CD4-positive, alpha-beta T cell treated with Interleukin-1 beta for 1 hour (primary cell): ENCODE measurements at places on chromosomes 2 and 18.
A peak's percentile ranks its signal among the peaks of the same experiment; 100 is the strongest.

DNA sequence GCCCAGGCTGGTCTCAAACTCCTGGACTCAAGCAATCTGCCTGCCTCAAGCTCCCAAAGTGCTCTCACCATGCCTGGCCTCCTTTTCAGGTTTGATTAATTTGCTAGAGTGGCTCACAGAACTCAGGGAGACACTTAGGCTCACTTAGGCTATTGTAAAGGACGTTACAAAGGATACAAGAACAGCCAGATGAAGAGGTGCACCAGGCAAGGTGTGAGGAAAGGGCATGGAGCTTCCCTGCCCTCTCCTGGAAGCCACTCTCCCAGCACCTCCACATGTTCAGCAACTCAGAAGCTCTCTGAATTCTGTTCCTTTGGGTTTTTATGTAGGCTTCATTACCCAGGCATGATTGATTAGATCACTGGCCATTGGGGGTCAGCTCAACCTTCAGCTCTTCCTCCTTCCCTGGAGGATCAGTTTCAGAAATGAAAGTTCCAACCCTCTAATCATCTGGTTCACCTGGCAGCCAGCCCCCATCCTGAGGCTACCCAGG lies 78.7 kb upstream of the RGPD5 start:
- no peak for DNase-seq

DNA sequence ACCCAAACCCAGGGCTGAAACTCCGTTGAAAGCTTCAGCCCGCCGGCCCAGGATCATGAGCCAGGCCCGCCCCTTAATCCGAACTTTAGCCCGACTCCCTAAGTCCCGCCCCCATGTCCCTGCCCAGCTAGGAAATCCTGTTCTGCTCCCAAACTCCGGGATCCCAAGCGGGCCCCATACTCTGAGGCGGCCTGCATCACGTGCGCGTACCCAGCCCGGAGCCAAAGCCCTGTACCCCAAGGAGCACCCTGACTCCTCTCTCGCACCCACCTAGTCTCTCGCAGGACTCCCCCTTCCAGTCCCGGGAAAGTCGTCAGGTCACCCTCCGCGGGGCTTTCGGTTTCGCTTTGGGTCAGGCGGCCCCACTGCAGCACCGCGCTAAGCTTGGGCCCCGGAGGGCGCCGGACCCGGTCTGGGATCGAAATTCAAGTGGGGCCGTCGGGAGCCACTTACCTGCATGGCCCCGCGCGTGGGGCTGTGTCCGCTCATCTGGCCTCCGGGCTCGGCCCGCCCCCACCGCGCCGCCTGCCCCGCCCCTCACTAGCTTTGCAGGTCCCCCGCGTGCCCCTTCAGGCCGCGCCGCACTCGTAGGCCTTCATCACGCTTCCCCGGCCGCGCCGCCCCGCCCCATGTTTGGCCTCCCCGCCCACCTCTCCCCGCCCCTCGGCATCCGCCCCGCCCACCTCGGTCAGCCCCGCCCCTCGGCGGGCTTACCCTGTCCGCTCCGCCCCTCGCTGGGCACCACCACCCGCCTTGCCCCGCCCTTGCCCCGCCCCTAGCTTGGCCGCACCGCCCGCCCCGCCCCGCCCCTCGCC lies at the start of gene DNPEP:
Gene DNPEP, minus strand, starts transcription at position 607 of the 815 bp plus-strand sequence. Its CDS starts 118 bp downstream, at position 489.
- peak; percentile 95 for DNase-seq

- no peak for DNase-seq
Observed at GRCh38 chr2:197256021-197256420, 54.6 kb downstream of the ANKRD44 start.

DNA sequence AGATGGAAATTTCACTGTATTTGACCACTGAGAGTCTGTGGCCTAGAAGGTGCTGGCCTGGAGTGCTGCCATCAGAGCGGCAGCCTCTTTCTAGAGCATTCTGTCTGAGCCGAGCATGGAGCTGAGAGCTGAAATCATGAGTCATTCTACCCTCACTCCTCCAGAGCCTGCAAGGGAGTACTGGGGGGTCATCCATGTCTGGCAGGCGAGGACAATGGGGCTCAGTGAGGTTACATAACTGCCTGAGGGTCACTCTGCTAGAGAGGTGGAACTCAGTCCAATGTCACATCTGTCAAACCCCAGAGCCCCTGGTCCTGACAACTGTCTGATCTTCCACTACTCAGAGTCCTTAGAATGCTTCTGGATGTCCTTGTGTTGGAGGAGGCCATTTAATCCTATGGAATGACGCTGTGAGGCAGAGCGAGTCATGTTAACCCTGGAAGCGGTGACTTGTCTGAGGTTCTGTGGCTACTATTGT lies 65.3 kb downstream of the HAUS1 start:
- no peak for DNase-seq

DNA sequence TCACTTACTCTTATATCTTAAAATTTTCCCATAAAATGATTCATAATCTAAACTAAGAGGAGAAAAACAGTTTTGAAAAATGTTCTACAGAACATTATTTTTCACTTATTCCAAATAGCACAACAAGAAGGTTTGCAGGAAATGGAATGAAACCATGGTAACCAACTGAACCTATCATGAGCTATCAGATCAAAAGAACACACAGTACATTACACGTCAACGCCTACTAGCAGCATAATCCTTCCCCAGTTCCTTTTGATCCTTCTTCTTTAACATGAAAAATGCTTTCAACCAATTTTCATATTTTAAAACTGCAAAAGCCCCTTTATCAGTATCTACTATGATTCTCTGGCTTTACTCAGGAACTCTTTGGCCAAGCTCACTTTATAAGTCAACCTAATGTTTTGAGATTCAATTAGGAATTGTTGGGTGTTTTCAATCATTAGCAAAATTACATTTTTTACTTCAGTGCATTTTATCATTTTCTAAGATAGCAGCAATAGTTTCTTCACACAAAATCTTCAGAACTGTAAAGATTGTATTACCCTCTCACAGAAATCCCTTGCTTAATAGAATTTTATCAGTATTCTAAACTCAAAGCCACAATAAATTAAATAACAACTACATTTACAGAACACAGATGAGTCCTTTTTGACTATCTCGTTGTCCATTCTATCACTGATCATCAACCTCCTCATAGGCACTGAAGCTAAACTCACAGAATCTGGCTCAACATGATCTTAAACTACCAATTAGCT lies 102.5 kb downstream of the CHN1 start:
- no peak for DNase-seq

DNA sequence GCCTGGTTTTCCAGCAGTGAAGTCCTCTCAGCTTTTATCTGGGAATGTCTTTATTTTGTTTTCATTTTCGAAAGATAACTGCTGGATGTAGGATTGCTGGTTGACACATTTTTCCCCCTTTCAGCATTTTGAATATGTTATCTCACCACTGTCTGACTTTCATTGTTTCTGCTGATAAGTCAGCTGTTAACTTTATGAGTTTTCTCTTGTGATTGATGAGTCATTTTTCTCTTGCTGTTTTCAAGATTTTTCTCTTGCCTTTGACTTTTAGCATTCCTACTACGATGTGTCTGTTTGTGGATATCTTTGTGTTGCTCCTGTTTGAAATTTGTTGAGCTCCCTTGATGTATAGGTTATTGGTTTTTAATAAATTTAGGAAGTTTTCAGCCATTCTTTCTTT lies 85.5 kb downstream of the AGPS start:
- DNase-seq = no peak

- no peak for DNase-seq
Observed at GRCh38 chr18:65235966-65236624, 514.7 kb upstream of the CDH7 start.

DNA sequence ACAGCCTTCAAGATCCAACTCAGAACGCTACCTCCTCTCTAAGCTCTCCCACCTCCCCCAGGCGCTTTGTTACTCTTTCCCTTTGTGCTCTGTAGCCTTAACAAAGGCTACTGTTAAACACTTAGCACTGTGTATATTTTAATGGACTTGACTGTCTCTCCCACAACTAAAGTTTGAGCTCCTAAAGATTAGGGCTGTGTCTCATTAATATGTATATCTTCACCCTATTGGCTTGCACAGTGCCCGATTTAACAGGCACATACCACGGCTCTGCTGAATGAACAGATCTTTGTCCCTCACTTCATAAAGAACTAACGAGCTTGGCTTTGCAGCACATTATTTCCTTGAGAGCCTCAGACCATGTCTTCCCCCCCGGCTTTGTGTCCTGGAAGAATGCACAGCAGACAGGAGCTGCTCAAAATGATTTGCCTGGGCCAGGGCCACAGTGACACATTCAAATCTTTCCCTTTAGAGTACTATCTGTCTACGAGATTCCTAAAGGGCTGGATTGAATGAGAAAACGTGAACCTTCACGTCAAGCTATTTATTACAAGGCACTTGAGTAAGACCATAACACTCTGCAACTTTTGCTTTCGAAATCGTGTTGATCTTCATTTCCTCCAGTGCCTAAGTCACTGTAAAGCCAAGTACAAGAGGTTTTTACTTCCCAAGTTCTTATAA lies 22.1 kb downstream of the ABHD3 start:
- no peak for DNase-seq

- no peak for DNase-seq
Observed at GRCh38 chr2:238434846-238435751, 8.4 kb downstream of the ASB1 start.

DNA sequence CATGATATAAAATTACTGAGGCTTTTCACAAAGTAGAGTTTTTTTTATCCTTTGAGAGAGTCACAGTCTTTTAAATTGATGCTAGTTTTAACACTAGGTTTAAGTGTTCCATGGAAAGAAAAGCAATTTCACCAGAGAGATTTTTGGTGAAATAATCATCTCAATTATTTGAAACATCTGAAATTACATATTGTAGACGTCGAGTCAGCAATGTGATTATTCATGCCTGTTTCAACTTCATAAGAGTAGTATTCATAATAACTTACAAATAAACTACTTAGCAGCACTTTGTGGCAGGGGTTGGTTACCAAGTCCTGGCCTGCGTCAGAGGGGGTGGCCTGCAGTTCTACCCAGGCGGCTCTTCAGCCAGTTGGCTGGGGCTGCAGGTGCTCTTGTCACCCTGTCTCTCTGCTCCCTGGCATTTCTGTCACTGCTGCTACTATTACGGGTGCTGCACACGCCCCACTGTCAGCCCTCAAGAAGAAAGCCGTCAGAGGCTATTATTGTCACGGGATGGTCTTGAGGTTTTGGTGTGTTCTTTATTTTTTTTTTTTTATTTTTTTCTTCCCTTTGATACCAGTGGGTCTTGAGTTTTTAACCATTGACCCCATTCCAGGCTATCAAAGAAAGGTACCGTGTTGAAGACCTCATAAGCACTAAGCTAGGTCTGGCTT lies 50.4 kb downstream of the MALT1 start:
- DNase-seq = no peak

DNA sequence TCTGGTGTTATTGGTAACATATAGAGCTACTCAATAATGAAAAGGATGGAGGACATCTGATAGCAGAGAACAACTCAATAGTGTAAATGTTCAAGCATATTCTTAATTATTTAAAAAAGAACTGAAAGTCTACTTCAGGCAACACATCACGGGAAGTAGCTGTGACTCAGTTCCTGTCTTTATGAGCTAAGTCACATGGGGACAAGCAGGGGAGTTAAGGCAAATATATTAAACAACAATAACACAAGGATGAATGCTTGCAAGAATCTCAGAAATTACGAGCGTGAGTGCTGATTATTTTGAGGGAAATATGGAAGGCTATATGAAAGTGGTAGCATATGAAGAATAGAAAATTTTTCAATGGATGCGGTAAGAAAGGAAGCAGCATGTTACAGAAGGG lies 4.0 kb upstream of the HNMT start:
- no peak for DNase-seq

DNA sequence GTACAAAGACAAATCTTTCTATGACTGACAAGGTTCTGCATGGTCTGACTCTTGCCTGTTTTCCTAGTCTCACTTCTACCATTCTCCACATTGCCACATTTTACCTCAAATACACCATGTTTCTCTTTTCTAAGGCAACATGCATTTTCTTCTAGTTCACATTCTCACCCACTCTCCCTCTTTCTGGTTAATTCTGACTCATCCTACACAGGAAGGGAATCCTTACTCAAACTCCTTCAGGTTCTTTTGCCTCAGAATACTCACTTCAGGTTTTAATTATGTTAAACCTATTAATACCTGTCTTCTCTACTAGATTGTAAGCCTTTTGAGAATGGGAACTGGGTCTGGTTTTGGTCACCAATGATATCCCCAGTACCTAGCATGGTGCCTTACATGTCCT lies 47.2 kb downstream of the MAP2 start:
- no peak for DNase-seq

DNA sequence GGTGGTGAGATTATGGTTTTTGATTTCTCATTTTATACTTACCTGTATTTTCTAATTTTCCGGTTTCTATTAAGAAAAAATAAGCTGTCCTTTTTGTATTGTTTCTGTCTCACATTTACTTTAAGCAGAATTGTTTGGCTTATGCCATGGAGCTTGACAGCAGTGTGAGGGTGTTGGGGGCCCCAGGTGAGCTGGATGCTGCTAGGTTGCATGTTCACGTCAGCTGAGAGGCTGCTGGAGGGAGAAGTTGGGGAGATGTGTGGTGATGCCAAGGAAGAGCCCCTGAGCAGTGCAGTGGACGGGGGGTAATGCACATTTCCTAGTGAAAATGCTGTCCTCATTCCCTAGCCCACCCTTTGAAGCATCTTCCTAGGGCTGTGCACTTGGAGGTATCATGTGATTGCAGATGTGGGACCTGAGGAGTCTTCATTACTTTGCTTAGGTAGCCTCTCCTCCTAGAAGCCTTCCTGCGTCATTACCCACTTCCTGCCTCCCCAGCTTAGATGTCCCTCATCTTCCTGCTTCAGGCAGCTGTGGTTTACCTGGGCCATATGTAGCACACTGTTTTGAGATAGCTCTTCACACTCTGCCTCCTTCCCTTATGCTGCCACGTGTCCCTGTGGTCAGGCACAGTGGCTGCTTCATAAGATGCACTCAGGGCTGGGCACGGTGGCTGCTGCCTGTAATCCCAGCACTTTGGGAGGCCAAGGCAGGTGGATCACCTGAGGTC lies 16.2 kb downstream of the ATG16L1 start:
- peak; percentile 89 for DNase-seq

GRCh38 chr18:33355756-33356155 lies 84.8 kb downstream of the CCDC178 start:
- DNase-seq = no peak

GRCh38 chr18:47931718-47932103 lies 1.3 kb upstream of the SMAD2 start:
- DNase-seq = peak; percentile 48

DNA sequence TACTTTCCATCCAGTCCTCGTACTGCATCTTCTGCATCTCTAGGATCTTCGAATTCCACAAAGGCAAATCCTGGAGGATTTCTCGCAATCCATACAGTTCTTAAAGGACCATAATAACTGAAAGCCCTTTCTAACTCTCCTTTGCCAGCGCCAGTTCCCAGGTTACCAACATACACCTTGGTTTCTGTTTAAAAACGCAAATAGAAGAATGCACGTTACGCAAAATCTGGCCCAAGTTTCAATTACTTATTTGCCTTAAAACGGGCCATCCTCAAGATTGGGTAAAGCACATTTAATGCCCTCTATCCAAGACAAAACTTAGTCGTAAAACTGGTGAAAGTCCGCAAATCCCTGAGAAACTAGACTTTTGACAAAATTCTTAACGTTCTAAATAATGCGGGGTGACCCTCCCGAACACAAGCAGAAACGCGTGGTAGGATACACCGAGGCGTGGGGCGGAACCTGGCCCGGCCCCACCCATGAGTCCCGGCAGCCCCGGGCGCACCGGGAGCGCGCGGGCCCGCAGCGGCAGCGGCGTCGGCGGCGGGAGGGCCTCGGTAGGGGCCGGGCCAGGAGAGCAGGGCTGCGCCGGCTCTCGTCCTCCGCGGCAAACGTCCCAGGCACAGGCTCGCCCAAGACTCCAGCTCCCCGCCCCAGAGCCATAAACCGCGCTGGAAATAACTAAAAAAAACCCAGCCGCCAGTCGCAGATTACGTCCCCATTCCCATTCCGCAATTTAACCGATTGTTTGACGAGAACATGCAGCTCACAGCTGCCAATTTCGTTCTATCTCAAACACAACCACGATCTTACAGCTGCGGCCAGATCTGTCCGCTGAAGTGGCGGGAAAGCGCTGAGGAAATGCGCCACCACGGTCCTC lies 910 bp downstream of the SRSF7 start:
- peak; percentile 61 for DNase-seq
